ENCODE measurements at places on chromosomes 13 and 19.

- peak; percentile 49 for DNase-seq
Measured at GRCh38 chr19:18349524-18350128, 9.2 kb downstream of the PGPEP1 start.

DNA sequence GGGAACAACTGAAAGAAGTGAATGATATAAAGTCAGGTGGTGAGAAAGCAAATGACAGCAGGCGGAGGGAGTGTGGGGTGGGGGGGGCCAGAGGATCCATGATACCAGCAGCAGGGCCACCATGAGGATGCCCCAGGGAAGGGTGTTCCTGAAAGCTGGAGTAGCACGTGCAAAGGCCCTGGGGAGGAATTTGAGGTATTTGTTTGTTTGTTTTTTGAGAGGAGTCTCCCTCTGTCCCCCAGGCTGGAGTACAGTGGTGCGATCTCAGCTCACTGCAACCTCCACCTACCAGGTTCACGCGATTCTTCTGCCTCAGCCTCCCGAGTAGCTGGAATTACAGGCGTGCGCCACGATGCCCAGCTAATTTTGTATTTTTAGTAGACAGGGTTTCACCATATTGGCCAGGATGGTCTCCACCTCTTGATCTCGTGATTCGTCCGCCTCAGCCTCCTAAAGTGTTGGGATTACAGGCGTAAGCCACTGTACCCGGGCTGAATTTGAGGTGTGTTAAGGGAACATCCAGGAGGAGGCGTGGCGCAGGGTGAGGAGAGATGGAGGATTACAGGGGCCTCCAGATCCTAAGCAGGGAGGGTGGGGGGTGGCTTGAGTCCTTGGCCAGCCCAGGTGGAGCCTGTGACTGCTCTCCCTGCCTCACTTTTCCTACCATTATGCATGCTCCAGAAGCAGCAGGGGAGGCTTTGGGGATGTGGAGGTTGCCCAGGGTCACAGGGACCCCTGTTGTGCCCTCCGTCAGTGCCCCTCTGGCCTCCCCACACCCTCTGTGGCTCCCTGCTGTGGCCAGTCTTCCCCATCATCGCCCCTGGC, 12.4 kb upstream of the JUND start:
- DNase-seq = no peak

GRCh38 chr13:45512098-45512496, 47.4 kb downstream of the COG3 start:
- no peak for DNase-seq

- no peak for DNase-seq
Measured at GRCh38 chr13:23993680-23993985, 96.3 kb upstream of the C1QTNF9B start.

DNA sequence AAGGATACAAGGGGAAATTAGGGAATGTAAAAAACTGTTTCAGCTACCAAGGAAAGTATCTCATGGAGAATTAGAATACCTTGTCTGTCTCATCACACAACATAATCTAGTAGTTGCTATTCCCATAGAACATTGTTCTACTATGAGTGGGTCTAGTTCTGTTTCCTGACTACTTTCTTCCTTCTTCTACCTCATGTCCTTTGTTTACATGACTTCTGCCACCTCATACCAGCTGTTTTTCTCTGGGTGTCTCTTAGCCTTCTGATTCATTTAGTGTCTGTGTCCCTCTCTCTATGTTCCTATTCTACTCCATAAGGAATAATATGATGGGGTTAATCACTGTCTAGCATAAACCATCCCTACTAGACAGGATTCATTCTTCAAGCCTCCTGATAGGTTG, 887.3 kb downstream of the DIAPH3 start:
- DNase-seq = no peak

- no peak for DNase-seq
Measured at GRCh38 chr13:43877766-43878165, 1.8 kb downstream of the CCDC122 start.
